CD4-positive, alpha-beta T cell (primary cell): ENCODE measurements at places on chromosomes 5 and 9. TPM values are rescaled to one million over a fixed set of nuclear protein-coding genes. Genes with fewer than 3 reads are reported as not detected.

The ANKRD18A gene
- total RNA-seq = 7.8 TPM

The AGXT2 gene
- total RNA-seq = not detected

The PCDHGA8 gene
- not detected for total RNA-seq

The NR5A1 gene
- total RNA-seq = not detected

The RAD1 gene
- 29.2 TPM for total RNA-seq

The SLC25A2 gene
- total RNA-seq = 0.22 TPM

The SLC34A3 gene
- total RNA-seq = not detected

The HSPB3 gene
- not detected for total RNA-seq

The PCDHB15 gene
- total RNA-seq = not detected

The SLC6A7 gene
- not detected for total RNA-seq

The PDLIM4 gene
- total RNA-seq = not detected

The MEF2C gene
- total RNA-seq = 0.87 TPM

The TRIM7 gene
- 3.8 TPM for total RNA-seq

The PCDHA3 gene
- not detected for total RNA-seq

The LHX2 gene
- not detected for total RNA-seq

The OLFML2A gene
- total RNA-seq = not detected

The PCDHGB3 gene
- 0.28 TPM for total RNA-seq

The CDH6 gene
- total RNA-seq = not detected

The IL9 gene
- total RNA-seq = not detected

The FBLL1 gene
- total RNA-seq = not detected

The FAM163B gene
- not detected for total RNA-seq

The N4BP3 gene
- total RNA-seq = 4.3 TPM

The PRKAA1 gene
- total RNA-seq = 102 TPM

The CHD1 gene
- 228 TPM for total RNA-seq
